ENCODE measurements at places on chromosomes 2 and 18.

- DNase-seq, result no peak
- H3K27me3 ChIP-seq, result no peaks in the 10 kb centered on the region
- H3K4me3 ChIP-seq, result no peak overlapping the region
These were observed 150.1 kb upstream of the CCDC150 start for GRCh38 chr2:196489371-196489770.

DNA sequence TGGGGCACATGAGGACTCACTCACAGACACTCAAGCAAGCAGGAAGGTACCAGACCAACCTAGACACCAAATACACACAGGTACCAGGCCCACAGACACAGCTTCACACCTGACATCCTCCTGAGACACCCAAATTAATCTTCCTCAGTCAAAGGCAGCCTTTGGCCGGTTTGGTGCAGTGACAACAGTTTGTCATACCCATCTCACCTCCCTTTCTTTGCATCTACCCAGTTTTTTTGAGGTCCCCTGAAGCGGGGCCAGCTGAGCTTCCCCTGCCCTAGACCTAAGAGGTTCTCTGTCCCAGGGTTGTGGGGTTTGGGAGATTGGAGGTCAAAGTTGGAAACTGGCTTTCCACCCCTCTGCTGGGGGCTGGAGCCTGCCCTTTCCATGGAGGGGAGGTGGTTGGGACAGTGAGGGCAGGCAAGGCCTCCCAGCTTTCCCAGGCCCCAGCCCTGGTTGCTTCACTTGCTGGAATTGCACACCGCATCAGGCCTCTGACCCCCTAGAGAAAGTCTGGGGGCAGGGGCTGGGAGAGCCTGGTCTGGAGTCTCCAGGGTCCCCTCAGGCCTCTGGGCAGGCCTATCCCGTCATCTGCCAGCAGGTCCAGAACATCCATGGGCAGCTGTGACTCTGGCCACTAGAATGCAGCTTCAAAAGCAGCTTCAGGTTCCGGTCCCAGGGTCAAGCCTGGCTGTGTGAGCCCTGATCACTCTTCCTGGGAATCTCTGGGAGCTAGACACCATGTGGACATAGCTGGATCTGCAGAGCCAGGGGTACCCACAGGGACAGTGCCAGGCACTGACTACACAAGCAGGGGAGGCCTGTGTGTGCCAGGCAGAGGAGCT, 12.5 kb upstream of the TEX261 start:
- H3K4me1 ChIP-seq, result no peaks in the 10 kb centered on the region
- H3K27me3 ChIP-seq, result peaks cover 3% of the 10 kb centered on the region
- DNase-seq, result no peak

GRCh38 chr2:207328944-207329386, 163.2 kb upstream of the KLF7 start:
- H3K4me3 ChIP-seq, result no peak overlapping the region
- H3K4me1 ChIP-seq, result peaks cover 5% of the 10 kb centered on the region
- H3K36me3 ChIP-seq, result no peaks in the 10 kb centered on the region
- H3K27me3 ChIP-seq, result no peaks in the 10 kb centered on the region
- no peak overlapping the region for H3K27ac ChIP-seq

DNA sequence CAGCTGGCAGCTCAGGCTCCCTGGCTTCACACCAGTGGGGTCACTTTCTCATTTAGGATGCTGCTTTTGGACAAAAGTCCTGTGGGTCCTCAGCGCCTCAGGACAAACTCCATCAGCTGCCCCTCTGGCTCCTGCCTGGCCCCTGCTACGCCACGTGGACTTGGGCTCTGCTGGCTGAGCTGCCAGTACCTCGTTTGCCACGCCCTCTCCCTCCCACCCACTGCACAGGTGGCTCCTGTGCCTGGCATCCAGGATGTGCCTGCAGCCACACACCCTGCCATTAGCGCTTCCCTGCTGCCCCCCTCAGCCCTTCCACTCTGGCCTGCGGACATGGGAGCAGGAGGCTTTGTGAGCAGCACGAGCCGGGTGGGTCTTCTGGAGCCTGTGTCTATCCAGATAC, 118.9 kb downstream of the ZNF236 start:
- peaks cover 8% of the 10 kb centered on the region for H3K4me1 ChIP-seq
- no peaks in the 10 kb centered on the region for H3K27me3 ChIP-seq
- no peak overlapping the region for H3K27ac ChIP-seq
- H3K4me3 ChIP-seq, result no peak overlapping the region
- DNase-seq, result no peak
- no peaks in the 10 kb centered on the region for H3K36me3 ChIP-seq

DNA sequence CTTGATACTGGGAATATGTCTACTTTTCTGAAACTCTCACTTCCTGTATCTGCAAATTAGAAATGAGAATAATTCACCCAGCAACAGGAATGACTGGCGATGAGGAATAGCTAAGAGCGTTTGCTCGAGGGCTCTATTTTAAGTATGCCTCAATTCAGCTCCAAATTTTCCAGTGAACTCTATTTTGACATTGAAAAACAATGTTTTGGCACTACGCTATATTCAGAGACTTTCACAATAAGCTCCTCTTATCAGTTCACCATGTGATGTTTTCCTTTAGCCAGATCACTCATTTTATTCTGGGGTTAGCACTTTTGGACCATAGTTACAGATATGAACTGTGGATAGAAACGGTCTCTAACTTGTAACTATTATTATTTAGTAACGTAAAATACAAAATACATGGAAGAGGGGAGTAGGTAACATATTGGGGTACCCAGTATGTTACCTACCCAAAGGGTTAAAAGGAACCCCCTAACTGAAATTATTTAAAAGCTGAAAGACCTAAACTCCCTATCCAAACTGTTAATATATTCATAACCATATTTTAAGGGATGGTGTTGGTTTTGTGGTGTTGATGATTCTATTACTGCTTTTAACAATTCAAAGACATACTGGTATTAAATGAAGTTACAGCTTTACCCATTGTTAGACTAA, 28.1 kb downstream of the SLC40A1 start:
- H3K27ac ChIP-seq, result peak overlapping the region; percentile 51
- no peaks in the 10 kb centered on the region for H3K36me3 ChIP-seq
- no peaks in the 10 kb centered on the region for H3K27me3 ChIP-seq
- DNase-seq, result no peak
- H3K4me3 ChIP-seq, result no peak overlapping the region
- peaks cover 12% of the 10 kb centered on the region for H3K4me1 ChIP-seq

DNA sequence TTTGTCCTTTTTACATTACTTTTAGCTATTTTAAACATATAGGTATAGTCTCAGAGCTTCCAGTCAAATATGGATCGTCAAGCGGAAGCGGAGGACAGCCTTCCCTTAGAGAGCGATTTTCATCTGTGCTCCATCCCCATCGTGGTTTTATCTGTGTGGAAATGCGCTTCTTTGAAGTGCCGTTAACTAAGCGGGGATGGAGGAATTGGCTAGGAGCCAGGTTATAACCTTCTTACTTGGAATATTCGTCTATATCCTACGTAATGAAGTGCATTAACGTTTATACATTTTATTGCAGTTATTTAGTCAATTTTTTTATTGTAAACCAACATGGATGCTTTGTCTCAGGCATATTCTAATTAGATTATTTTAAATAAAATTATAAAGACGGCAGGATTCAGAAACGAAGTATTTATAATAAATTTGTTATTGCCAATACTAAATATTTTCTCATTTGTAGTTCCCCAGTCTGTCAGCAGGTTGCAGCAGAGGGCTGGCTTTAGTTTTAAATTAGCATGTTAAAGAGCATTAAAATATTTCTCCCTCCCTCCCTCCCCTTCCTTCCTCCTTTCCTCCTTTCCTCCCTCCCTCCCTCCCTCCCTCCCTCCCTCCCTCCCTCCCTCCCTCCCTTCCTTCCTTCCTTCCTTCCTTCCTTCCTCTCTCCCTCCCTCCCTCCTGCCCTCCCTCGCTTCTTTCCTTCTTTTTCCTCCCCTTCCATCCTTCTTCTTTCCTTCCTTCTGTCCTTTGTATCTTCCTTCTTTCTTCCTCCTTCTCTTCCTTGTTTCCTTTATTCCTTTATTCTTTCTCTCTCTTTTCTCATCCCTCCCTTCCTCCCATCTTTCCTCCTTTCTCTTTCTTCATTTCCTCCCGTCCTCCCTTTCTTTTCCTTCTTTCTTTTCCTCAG, 80.6 kb upstream of the DOCK10 start:
- no peak overlapping the region for H3K4me3 ChIP-seq
- no peak for DNase-seq
- H3K27ac ChIP-seq, result no peak overlapping the region
- H3K27me3 ChIP-seq, result no peaks in the 10 kb centered on the region
- no peaks in the 10 kb centered on the region for H3K4me1 ChIP-seq
- H3K36me3 ChIP-seq, result no peaks in the 10 kb centered on the region

DNA sequence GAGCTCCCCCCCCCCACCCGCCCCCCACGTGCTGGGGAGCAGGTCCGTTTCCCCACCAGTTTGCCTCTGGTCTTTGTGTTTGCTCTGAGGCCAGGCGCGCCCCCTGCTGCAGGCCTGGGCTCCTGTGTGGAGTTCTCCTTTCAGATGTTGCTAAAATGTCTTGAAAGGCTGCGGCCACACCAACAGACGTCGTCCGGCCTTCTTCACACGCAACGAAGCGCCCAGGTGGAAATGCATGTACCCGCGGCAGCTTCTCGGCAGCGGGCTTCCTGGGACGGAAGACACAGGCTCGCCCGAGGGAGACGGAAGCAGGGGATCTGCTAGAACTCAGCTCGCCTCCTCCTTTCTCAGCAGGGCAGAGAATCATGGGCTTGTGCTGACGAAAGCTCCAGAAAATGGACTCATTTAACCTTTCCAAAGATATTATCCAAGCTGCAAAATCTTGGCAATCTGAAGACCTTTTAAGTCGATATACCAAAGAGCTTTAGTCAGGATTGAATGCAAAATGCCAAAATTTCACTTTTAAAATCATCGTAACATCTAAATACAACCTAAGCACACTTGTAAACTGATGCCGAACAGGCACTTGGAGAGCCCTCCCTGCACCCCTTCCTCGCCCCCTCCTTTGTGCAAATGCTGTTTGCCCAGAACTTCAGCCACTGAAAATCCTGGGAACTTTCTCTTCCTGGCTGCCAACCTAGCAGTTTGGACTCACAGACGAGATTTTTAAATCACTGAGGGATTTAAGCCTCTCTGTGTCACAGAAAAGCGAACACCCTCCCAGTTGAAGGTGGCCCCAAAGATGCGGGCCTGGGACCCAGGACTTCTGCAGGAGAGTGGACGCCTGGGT, 125.5 kb upstream of the ZNF516 start:
- peak overlapping the region; percentile 50 for H3K4me3 ChIP-seq
- peak; percentile 88 for DNase-seq
- H3K36me3 ChIP-seq, result no peaks in the 10 kb centered on the region

GRCh38 chr18:44543387-44543786, 137.3 kb upstream of the SETBP1 start:
- DNase-seq, result no peak
- no peak overlapping the region for H3K27ac ChIP-seq
- no peaks in the 10 kb centered on the region for H3K36me3 ChIP-seq
- no peaks in the 10 kb centered on the region for H3K4me1 ChIP-seq
- no peaks in the 10 kb centered on the region for H3K27me3 ChIP-seq

GRCh38 chr2:187989925-187990623, 301.6 kb upstream of the GULP1 start:
- H3K27me3 ChIP-seq, result no peaks in the 10 kb centered on the region
- no peaks in the 10 kb centered on the region for H3K4me1 ChIP-seq

DNA sequence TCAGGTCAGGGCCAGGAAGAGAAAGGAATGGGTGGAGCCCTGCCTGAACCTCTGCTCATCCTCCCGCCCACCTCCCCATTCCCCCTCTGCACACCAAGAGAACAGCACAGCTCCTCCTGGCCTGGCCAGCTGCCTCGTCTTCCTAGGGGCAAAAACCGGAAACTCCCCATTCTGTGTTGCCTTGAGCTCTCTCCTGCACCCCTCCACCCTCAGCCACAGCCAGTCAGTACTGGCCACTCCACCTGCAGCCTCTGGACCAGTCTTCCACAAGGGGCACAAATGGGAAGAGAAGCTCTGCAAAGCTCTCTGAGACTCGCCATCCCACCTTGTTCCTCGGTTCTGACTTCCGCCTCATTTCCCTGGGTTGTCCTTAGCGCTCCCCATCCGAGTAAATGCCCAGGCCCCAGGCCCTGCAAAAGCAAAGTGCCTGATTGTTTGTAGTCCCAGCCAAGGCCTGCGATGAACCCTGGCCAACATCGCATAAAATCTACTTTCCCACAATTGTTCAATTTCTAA, 39.3 kb upstream of the SLC35G4 start:
- no peaks in the 10 kb centered on the region for H3K36me3 ChIP-seq
- H3K27ac ChIP-seq, result no peak overlapping the region
- H3K4me1 ChIP-seq, result no peaks in the 10 kb centered on the region
- no peaks in the 10 kb centered on the region for H3K27me3 ChIP-seq

- H3K36me3 ChIP-seq, result no peaks in the 10 kb centered on the region
- no peak for DNase-seq
- no peak overlapping the region for H3K4me3 ChIP-seq
These were observed 245.9 kb downstream of the TFCP2L1 start for GRCh38 chr2:121038891-121039616.

- H3K36me3 ChIP-seq, result no peaks in the 10 kb centered on the region
- H3K27me3 ChIP-seq, result no peaks in the 10 kb centered on the region
- no peak for DNase-seq
- H3K4me3 ChIP-seq, result no peak overlapping the region
These were observed 71.0 kb downstream of the GALNT14 start for GRCh38 chr2:31067259-31067658.

DNA sequence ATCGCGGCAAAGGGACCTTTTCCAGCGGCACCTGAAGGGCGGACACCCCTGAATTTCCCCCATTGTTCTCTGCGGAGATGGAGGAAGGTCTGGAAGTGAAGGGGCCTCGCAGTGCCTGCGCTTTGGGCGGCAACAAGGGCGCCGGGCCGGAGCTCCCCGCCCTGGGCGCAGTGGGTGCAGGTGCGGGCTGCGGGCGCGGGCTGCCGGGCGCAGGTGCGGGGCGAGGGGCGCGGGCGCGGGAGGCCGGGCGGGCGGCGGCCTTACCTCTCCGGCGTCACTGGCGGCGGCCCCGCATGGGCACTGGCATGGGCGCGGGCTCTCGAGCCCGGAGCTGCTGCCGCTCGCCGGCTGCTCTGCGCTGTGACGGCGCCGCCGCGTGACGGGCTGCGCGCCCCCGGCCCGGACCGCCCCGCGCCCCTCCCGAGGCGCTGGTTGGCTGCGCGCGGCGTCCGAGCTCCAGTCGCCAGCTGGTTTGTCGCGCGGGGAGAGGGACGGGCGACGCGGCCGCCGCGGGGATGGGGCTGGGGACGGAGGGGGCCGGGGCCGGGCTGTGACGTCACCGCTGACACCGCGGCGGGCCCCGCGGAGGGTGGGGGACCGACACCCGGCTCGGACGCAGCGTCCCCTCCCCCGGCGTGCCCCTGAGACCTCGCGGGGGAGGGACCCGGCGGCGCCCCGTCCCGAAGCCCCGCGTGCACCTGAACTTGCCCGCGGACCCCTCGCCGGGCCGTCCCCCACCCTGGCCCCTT, at the start of gene KIF1A:
Gene KIF1A, minus strand, starts transcription at position 362 of the 749 bp plus-strand sequence. CDS start 22,467 bp downstream, outside the sequence.
- H3K4me3 ChIP-seq, result peak within 1 kb of the TSS; percentile 40
- no peaks in the 10 kb centered on the region for H3K36me3 ChIP-seq
- H3K4me1 ChIP-seq, result peaks cover 26% of the 10 kb centered on the region
- no peak within 1 kb of the TSS for H3K27ac ChIP-seq

GRCh38 chr2:36701391-36701795, 4.9 kb downstream of the VIT start:
- H3K36me3 ChIP-seq, result no peaks in the 10 kb centered on the region
- H3K27me3 ChIP-seq, result no peaks in the 10 kb centered on the region
- H3K27ac ChIP-seq, result no peak overlapping the region
- no peak for DNase-seq
- no peaks in the 10 kb centered on the region for H3K4me1 ChIP-seq
